ENCODE measurements at places on chromosomes 7 and 10.

DNA sequence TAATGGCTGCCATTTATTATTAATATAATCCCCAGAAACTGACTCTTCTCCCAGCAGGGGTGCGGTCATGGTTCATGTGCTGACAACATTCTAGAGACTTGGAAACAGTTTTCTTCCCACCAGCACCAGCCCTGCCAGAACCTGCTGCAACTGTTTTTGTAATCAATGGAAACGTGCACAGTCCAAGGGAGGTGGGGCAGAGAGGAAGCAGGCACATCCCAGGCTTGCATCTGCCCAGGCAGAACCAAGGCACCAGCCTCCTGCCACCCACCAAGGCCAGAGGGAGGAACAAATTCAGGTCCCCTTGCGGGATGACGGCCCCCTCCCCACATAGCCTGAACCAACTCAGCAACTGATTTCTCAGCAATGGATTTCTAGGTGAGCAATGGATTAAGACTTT, 119.0 kb downstream of the OAT start:
- no peak for DNase-seq

- DNase-seq, result peak; percentile 55
Observed at GRCh38 chr7:47901542-47901941, 46.7 kb downstream of the PKD1L1 start.

DNA sequence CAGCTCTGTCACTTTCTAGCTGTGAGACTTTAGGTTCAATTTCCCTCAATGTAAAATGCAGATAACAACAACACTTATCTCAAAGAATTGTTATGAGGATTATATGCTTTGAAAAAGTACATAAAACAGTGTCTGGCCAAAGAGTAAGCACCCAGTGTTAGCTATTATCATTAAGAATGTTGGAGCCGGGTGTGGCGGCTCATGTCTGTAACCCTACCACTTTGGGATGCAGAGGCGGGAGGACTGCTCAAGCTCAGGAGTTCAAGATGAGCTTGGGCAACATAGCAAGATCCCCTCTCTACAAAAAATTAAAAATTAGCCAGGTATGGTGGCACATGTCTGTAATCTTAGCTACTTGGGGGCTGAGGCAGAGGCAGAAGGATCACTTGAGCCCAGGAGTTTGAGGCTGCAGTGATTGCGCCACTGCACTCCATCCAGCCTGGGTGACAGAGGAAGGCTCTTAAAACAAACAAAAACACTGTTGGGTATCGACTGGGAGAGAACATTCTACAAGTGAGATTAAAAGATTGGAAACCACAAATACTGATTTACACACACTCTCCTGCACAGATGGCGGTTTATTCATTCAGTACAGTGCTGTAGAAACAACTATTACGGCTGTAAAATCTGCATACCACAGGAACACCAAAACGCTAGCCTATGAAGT, 107.3 kb downstream of the PROSER2 start:
- no peak for DNase-seq

GRCh38 chr10:81943583-81943982, 68.6 kb downstream of the NRG3 start:
- no peak for DNase-seq

- no peak for DNase-seq
Observed at GRCh38 chr7:101180130-101180755, at the start of gene NAT16. Gene NAT16 (minus strand): TSS chr7:101180293. CDS start chr7:101174807, 5,486 bp downstream.

GRCh38 chr10:5490698-5491464, 8.5 kb downstream of the CALML5 start:
- no peak for DNase-seq

GRCh38 chr10:119425102-119425880, 117.2 kb downstream of the RGS10 start:
- DNase-seq, result no peak

DNA sequence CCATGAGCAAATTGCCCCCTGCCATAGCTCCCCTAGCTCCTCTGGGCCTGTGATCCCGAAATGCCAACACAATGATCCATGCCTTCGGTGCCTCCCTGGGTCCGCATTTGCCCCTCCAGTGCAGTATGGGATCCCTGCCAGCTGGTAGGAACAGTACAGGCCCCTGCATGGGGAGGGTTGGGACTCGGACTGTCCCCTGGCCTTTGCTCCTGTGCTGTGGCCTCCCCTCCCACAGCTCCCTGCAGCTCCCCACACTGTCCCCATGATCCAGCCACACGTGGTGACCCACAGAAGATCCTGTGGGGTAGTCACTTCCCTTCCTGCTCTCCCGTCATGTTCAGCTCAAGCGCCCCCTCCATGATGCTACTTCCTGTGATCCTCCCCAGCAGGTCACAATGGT, 140.3 kb downstream of the MAPK8 start:
- DNase-seq, result no peak

- DNase-seq, result no peak
Observed at GRCh38 chr10:10530313-10530712, 487.4 kb upstream of the CELF2 start.

DNA sequence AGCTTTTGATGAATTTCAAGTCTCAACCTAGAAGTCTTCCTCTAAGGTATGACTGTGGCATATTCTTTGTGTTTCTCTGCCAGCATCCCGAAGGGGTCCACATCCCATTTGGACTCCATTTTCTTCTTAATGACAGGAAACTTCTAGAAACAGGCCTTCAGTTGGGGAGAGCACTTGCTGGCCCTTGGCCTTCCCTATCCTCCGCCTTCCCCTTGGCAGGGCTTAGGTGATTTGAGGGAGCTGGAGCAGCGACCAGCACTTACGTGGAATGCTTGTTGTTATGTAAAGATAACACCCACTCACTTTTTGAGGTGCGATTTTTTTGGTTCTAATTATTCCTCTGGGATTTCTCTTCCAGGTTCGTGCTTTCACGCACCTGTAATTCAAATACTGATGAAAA, 42.9 kb upstream of the ZNF716 start:
- no peak for DNase-seq

- DNase-seq, result no peak
Observed at GRCh38 chr7:70598976-70599375, 533.0 kb upstream of the GALNT17 start.

DNA sequence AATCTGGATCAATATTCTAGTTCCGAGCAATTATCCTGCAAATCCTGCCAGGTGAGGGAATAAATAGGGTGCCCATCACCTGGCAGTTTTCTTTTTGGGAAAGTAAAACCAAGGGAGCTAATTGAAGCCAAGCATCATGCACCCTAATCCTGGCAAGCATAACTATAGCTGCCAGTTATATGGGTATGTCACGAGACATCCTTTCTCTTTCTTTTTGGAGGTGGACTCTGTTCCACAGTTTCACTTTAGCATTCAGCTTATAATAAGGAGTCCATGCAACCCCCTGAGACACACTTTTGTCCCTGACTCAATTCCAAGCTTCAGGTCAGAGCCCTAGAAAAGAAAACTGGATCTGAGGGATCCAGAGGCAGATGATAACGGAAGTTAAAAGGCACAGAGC, 222.5 kb downstream of the PHF14 start:
- DNase-seq, result no peak

DNA sequence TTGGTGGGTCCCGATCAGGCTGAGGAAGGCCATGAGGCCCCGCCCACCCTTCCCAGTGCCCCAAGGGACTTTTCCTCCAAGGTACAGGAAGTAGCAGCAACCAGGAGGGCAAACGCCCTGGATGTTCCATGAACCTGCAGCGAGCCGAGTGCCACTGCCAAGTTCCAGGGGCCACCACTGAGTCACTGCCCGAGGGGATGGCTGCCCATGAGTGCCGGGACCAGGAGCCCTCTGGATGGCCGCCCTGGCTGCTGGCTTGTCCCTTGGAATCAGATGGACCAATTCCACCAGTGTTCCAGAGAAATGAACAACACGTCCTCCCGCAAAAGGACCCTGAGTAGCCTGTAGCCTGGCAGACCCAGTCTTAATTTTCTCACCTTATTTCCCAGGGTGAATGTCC, 74.2 kb downstream of the ZRANB1 start:
- no peak for DNase-seq

GRCh38 chr10:5951167-5951711, 26.1 kb downstream of the IL15RA start:
- no peak for DNase-seq
